ENCODE measurements at places on chromosomes 5 and 9. TPM values are rescaled to one million over a fixed set of nuclear protein-coding genes. Genes with fewer than 3 reads are reported as not detected.

DNA sequence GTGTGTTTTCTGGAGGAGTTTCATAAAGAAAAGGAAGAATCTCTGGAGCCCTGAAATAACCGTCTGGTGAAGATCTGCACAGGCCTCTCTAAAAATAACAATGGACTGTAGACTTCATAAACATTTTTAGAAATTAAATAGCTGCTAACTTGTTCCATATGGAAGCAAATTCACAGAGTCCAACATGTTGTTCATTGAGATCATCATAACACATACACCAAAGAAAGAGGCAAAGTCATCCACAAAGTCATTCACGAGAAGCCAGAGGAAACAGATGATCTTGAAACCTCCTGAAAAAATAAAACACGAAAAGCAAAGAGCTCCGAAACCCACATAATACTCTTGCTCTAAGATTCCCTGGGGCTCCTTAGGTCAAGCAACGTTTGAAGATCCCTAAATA lies 347.8 kb downstream of the EFNA5 start:
- no peak for DNase-seq

- no peak for DNase-seq
These were observed 177.6 kb downstream of the MUSK start for GRCh38 chr9:110846215-110846614.

GRCh38 chr9:128169492-128169891 lies 9.4 kb downstream of the BBLN start:
- no peak for DNase-seq

DNA sequence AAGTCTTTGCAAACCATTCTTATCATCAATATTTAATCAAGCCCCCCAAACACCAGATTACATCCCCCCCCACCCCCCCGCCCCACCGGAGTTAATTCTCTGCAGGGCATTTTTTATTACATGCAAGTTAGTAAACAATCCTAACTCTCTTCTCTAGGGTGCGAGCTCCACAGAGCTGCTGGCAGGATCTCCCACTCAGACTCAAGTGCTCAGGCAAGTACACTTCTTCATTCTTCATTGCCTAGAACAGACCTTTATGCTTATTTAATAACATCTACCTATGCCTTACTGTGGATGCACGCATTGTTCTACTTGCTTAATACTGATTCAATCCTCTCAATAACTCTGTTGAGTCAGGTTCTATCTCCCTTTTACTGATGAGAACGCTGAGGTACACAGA lies 9.9 kb downstream of the SAXO1 start:
- DNase-seq: no peak

DNA sequence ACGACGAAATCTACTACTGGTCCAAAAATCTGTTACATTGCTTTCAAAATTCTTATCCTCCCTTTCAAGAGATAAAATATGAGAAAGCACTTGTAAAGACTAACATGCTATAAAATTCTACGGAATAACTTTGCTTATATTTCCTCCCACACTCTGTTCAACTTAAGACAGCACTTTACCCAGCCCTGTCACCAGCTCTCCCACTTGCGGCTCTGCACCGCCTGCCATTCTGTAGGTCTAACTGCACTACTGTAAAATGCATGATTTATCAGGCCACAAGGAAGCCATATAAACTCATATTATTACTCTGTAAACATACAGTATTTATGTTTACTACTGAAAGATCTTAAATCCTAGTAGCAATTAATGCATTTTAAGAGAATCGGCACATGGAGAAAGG lies 11.4 kb downstream of the CTNND2 start:
- DNase-seq: no peak

GRCh38 chr9:113592876-113593575 lies 129.5 kb downstream of the RGS3 start:
- DNase-seq: no peak

DNA sequence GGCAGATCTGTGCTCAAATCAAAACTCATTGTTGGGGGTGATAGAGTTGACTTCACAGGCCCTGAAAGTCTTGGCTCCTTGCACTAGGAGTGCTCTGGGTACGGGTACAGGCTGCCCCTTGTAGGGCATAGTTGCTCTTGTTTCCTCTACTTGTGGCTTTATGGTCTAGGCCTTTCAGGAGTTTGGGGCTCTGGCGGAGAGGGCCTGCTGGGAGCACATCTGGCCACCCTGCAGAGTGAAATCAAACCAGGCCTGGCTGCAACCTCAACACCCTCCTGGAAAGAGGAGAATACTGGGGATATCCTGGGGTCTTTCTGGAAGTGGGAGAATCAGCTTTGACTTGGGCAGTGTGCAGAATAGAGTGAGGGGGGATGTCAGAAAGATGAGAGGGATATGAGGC lies 1.5 kb downstream of the TGFBI start:
- no peak for DNase-seq

DNA sequence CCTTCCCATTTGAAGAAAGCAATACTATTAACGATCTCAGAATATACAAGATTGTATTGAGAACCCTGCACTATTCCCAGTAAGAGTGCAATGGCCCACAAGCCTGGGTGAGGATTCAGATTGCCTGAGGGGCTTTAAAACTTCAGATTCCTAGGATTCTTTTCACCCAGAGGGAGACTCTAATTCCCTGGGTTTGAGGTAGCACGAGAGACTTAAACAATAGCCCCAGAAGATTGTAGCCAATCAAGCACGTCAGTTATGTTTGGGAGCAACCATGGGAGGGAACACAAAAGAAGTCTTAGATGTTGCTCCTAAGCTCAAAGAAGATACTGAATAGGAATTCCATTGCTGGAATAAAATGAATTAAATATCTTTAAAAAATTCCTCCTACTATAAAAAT lies 17.9 kb downstream of the MRPS27 start:
- DNase-seq: no peak

DNA sequence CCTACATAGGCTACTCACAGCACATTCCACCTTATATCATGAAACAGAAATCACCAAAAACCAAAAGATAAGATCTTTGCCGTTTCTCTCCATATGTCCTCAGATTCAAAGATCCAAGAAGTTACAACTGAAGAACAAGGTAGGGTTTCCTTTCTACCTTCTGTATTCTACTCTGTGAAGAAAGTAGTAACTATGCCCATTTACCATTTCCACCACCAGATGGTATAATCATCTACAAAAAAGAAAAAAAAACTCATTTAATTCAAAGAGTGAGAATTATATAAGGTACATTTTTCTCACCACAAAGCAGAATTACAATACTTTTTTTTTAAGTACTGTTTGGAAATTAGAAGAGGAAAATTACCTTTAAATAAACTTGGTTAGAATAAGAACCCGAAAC lies 172.6 kb upstream of the PTGER4 start:
- no peak for DNase-seq

DNA sequence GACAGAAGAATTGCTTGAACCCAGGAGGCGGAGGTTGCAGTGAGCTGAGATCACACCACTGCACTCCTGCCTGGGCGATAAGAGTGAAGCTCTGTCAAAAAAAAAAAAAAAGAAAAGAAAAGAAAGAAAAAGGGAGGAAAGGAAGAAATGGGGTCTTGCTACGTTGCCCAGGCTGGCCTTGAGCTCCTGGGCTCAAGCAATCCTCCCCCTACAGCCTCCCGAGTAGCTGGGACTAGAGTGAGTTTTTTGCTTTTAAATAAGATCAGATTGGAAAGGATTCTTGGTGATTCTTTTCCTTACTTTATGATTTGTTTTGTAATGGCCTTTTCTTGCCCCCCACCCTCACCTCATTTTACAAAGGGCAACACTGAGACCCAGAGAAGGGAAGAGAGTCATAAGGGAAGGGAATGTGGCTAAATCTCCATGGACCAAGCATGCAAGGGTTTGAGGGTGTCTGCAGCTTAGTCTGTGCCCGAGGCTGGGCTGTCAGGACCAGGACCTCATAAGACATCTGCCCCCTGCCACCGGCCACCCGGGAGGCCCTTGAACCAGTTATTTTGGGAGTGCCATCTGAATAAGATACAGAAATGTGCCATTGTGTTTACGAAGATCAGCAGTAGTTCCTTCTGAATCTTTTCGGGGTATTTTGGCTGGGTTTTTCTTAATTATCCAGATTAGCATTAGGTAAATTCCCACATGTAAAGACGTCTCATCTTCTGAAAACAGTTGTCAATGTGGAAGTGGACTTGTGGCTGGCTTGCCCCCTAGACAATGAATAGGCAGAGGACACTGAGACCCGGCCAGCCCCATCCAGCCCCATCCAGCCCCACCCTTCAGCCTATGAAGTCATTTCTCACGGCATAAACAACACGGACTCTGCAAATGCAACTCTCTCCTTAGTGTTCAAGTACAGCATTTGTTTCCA lies 44.5 kb upstream of the GRHPR start:
- no peak for DNase-seq

GRCh38 chr9:136024696-136025316 lies 63.6 kb upstream of the UBAC1 start:
- no peak for DNase-seq

DNA sequence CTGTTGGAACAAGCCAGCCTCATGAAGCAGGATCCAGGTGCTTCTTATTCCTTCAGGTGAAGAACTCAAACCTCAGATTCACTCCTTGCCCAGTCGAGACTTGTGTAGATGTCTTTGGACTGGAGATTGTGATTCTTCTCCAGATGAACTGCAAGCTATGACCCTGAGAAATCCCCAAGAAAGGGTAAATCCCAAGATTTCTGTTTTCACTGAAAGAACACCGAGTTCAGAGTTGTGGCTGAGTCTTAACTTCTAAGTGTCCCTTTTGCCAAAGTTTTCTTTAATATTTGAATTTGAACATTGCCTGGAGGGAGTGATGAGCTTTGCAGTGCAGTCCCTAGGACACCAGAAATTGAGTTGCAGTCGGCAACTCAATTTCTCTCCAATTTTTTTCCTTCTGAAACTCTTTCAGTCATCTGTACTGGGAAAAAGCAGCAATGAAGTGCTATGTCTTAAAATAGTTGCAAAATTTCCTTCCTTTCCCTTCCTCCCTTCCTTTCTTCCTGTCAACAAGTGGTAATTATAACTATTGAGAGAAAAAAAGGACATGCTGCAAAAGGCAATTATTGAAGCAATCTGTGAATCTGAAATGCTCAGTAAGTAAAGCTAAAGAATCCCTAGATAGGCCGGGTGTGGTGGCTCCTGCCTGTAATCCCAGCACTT lies 56.1 kb downstream of the ANKRD55 start:
- DNase-seq: no peak

- peak; percentile 77 for DNase-seq
These were observed at the start of gene GARNL3 for GRCh38 chr9:127264462-127265219. GARNL3 (plus strand) TSS chr9:127264774; CDS start chr9:127264878, 104 bp downstream.

- no peak for DNase-seq
These were observed 36.1 kb downstream of the DAP start for GRCh38 chr5:10724781-10725507.

DNA sequence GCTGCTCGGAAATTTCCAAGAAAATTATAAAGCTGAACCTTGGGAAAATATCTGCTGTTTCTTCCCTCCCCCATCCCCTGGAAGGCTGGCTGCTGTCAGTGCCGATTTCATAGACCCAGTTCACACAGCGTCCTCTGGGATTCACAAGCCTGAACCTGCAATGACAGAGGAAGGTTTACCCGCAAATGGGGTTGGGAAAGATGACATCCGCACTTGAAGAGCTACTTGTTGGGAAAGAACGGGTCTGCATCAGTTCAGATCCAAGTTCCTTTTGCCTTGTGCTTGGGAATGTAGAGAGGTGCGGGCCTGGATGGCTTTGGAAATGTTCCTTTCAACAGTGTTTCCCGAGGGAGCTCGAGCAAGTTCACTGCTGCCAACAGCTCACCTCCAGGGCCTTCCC lies 13.9 kb downstream of the PCDH12 start:
- DNase-seq: no peak

- DNase-seq: no peak
These were observed 6.6 kb upstream of the UBQLN1 start for GRCh38 chr9:83714329-83714728.

DNA sequence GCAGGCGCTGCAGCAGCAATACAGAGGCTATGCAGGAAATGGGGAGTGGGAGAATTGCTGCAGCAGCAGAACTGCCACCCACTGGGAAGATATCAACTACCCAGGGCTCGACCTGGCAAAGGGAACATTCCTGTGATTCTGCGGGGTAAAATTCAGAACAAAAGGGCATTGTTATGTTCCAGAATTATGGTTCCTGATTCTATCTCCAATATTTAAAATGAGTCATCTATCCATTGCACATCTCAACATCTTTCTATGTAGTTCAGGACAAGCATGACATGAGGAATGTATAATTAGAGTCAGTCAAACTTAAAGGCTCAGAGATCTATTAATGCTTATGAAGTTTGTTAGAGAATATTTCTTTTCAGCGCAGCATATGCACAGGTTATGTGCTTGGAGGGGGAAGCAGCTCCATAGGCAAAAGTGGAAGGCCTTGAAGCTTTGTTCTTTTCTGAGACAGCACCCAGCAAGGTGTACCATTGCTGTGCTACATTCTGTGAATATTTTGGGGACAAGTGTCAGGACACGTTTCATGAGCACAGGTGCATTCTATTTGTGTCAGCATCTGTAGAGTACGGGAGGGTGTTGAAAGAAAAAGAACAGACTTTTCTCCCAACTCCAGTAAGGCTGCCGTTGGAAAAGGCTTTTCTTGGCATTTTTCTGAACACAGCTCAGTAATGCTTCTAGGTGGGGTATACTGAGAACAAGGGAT lies 395.6 kb upstream of the MPDZ start:
- DNase-seq: no peak

DNA sequence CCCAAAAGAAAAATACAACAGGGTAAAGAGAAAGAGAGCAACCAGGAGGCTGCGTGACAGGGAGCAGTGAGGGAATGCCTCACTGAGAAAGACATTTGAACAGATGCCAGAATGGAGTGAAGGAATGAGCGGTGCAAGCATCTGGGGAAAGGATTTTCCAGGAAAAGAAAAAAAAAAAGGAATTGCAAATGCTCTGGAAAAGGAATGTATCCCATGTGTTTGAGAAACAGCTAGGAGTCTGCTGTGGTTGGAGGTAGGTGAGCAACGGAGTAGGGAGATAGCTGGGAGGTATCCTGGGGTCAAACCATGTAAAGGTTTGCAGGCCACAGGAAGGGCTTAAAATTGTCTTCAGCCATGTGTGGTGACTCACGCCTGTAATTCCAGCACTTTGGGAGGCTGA lies 23.6 kb upstream of the CEMIP2 start:
- DNase-seq: no peak

- DNase-seq: no peak
These were observed 5.9 kb upstream of the SLC6A7 start for GRCh38 chr5:150184006-150184405.

GRCh38 chr5:145225529-145225928 lies 609.6 kb downstream of the PRELID2 start:
- DNase-seq: no peak

GRIA1 gene
- 48.3 TPM for polyA plus RNA-seq

PCDHB8 gene
- 2.2 TPM for polyA plus RNA-seq

DAB2IP gene
- polyA plus RNA-seq: 58.9 TPM

PCA3 gene
- 2.2 TPM for polyA plus RNA-seq

NR6A1 gene
- polyA plus RNA-seq: 3.8 TPM

SGCD gene
- polyA plus RNA-seq: 7.8 TPM

ANKRD18B gene
- polyA plus RNA-seq: 5.0 TPM

HRH2 gene
- polyA plus RNA-seq: 3.8 TPM

PCDHGB2 gene
- 14.0 TPM for polyA plus RNA-seq

LRRC26 gene
- 1.3 TPM for polyA plus RNA-seq

Measured in spinal cord (tissue), 10 donors.